Ureter (tissue), 1 donor: ENCODE measurements at places on chromosomes 3 and 15.

DNA sequence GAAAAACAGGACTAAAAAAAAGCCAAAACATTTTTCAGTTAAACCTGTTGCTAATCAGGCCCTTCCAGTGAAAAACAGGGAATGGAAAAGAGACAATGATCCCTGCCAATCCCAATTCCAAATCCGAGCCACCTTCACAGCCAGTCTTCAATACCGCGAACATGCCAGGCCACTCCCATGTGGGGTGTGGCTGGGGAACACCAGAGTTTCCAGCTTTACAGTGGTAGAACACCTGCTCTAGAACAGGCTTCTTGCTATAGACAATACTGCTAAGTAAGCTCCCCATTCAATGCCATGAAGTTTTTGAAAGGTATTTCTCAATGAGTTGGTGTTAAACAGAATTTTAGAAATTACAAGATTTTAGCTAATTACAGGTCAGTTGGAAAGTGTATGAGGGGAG lies 228.3 kb downstream of the ATP8B4 start:
- no peak for DNase-seq

- no peak for DNase-seq
Measured at GRCh38 chr3:2765002-2765579, 345.1 kb downstream of the IL5RA start.

DNA sequence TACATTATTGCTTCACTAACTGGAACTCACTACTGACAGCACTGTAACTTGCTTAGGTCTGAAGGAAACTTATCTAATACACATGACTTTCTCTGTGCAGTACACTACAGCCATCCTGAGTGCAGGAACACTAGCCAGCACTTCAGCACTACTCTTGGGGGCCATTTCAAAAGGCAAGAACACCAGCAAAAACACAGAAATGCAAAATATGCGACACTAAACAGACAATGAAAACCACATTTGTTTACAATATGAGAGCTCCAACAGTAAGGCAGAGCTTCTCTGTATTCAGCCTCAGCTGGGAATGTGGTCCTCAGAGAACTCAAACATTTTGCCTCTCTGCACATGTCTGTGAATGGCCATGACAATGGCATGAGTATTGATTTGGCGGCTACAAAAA lies 109.6 kb downstream of the ARRDC4 start:
- no peak for DNase-seq

GRCh38 chr3:190361791-190362190 lies 26.2 kb upstream of the CLDN16 start:
- DNase-seq: no peak

- DNase-seq: no peak
Measured at GRCh38 chr3:183883291-183884096, 1.2 kb downstream of the PARL start.
